ENCODE measurements at places on chromosomes 1 and 21. TPM values are rescaled to one million over a fixed set of nuclear protein-coding genes. Genes with fewer than 3 reads are reported as not detected.

Gene C1orf141
- total RNA-seq: not detected

GRCh38 chr1:1020000-1020404, at the start of gene AGRN:
Gene AGRN, plus strand, starts transcription at chr1:1020120. Its CDS starts 53 bp downstream, at chr1:1020173.
- DNase-seq: no peak

Gene DCST1
- total RNA-seq: not detected

DNA sequence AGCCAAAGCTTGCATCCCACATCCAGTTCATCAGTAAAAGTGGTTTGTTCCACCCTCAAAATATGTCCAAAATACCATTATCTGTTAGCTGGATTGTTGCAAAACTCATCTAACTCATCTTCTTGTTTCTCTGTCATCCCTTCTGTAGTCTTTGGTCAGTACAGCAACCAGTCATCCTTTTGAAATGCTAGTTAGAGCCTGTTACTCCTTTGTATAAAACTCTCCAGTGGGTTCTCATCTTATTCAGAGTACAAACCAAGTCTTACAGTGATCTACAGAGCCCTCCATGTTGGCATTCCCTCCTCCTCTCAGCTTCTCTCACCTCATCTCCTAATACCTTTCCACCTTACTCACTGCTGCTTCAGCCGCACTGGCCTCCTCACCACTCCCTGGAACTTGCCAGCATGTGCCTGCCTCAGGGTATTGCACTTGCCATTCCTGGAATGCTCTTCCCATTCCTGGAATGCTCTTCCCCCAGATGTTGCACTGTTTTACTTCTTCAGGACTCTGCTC, 70.6 kb downstream of the LAMC1 start:
- no peak for DNase-seq
